Activated T-helper 1 cell treated with anti-CD3 and anti-CD28 coated beads, Interleukin-2, amount 50 U/mL, for 16 hours (primary cell): ENCODE measurements at places on chromosomes 5 and 9.

- DNase-seq: no peak
Measured at GRCh38 chr5:154218786-154219185, 28.3 kb downstream of the GALNT10 start.

DNA sequence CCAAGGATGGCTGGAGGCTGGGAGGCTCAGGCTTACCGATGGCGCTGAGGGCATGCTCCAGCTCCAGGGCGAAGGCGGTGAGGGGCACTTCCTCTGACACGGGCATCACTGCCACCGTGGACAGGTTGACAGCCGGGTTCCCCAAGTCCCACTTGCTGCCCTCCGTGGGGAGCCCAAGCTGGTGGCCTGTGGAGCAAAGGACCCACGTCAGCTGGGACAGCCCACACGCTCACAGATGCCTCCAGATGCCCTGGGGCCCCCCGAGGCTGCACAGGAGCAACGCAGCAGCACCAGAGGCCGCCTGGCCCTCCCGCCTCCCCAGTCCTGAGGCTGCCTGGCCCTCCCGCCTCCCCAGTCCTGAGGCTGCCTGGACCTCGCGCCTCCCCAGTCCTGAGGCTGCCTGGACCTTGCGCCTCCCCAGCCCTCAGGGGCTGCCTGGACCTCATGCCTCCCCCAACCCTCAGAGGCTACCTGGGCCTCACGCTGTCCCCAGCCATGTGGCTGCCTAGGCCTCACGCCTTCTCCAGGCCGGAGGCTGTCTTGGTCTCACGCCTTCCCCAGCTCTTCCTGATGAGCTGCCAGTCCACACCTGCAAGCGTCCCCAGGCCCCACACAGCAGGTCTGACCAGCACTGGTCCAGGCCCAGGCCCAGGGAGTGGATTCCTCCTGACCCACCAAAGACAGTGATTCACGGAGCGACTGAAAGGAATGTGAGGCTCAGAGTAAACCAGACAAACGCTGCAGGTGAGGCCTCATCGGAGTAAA is 25.6 kb upstream of the NSMF start:
- no peak for DNase-seq

DNA sequence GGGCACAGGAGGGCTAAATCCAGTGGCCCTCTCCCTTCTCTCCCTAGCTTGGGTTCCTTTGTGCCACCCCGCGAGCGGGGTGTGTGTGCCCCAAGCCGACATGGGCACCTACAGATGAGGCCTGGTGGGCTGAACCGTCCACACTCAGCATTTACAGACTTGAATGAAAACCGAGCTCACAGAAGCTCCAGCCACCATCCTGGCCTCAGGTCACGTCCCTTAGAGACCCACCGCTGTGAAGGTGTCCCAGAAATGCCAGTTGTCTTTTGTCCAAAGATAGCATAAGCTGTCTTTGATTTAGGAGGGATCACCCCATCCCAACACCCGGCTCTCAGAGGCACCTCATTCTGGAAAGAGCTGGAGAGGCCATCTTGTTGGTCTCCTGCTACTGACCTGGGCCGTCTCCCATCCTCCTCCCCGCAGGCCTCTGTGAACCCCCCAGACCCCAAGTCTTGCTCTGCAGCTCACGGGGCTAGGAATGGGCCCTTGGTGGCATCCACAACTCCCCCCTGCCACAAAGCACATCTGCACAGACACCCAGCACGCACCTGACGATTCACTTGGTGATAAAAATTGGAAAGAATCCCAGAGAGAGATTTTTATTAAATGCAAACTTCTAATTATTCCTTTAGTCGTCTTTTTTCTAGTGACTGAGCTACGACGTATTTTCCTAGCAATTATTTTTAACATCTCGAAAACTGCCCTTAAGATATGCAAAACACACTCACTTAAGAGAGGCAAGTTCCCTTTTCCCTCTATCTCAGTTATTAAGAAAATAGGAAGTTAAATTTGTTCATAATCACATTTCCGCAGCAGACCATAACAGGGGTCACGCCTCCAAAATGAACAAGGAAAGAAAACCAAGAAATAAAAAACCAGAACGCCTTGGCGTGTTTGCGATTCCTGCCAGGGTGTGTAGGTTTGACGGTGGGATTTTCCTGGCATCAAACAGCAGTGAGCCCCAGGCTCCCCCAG is 80.5 kb upstream of the LMX1B start:
- no peak for DNase-seq

DNA sequence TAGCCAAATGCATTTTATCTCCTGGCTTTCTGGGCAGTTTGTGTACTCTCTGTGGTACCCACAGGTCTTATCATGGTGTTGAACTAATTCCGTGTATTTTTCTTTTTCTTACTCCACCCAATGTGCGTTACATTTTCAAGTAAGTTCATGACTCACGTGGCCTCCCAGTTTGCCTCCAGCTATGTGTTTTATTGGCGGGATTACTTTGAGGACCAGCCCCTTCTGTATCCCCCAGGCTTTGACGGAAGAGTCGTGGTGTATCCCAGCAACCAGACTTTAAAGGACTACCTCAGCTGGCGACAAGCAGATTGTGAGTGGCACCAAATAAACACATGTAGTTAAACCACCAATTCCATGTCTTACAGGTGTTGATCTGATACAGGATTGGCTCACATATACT is 3.2 kb downstream of the THG1L start:
- DNase-seq: no peak

DNA sequence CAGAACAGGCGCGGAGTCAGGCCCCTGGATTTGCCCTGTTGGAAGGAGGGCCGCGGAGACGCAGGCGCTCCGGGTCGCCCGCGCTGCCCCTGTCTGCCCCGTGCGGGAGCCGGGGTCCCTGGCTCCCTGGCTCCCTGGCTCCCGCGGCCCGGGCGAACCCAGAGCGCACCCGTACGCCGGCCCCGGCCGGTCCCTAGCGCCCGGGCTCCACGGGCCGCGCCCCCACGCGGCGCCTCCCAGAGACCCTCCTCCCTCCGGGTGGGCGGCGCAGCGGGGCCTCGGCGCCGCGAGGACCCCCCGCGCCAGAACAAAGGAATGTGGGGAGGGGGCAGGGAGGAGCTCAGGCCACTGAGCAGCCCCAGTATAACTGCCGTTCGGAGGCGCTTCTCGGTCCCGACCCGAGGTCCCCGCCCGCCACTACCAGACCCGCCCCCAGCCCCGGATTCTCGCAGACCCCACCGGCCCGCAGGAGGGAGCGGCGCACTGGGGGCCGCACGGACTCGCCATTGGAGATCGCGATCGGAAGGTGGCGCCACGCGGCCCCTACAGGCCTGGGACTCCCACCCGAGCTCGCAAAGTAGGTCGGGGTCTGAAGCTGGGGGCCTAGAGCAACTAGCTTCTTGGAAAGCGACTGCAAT is 2.4 kb downstream of the NFIL3 start:
- no peak for DNase-seq

- DNase-seq: no peak
Measured at GRCh38 chr9:2390028-2390427, 231.6 kb upstream of the VLDLR start.

DNA sequence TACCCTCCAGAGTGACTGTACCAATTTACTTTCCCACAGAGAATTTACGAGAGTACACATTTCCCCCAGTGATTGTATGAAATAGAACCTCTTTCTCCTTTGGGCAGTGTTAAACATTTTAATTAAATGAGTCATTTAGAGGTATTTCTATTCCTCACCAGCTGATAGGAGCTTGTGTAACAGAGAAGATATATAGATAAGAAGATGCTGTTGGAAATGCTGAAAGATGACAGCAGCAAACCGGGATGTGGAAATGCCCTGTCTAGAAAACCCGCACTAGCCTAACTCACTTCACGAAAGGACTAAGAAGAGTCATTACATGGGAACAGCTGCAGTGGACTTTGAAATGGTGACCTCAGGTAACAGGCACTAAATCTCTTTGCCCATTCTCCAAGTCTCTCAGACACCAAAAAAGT is 68.3 kb downstream of the LPAR1 start:
- no peak for DNase-seq

DNA sequence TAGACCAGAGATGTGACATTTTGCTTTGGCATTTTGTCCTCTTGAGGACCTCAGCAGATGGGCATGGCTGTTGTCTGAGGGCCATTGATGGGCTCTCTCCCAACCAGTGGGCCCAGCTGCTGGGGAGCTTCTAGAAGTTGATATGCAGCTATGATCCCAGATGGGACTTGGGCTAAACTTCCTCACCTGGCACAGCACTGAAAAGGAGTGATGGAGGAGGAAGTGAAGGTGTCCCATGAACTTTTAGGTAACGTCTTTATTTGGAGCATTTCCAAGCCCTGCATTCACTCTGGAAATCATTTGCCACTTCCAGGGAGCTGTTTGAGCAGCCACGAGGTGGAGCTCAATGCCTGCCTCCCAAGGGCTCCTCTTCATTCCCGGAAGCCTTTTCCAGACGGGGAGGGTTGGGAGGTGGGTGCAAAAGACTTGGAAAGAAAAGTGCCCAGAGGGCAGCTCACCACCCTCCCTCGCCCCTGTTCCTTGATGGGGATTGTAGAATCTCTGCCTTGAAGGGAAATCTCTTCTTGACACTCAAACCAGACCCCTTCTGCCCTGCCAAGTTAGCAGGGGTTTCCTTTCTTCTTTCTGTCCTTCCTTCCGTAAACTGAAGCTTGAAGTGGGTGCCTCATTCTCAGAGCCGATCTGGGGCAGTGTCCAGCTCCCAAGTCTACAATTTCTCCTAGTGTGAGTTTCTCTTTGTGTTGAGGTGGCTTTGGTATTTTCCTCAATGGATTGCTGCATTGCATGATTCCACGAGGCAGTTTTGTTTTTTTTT is 18.1 kb upstream of the NEUROG1 start:
- no peak for DNase-seq

- DNase-seq: no peak
Measured at GRCh38 chr9:12972608-12973589, 198.1 kb downstream of the LURAP1L start.

DNA sequence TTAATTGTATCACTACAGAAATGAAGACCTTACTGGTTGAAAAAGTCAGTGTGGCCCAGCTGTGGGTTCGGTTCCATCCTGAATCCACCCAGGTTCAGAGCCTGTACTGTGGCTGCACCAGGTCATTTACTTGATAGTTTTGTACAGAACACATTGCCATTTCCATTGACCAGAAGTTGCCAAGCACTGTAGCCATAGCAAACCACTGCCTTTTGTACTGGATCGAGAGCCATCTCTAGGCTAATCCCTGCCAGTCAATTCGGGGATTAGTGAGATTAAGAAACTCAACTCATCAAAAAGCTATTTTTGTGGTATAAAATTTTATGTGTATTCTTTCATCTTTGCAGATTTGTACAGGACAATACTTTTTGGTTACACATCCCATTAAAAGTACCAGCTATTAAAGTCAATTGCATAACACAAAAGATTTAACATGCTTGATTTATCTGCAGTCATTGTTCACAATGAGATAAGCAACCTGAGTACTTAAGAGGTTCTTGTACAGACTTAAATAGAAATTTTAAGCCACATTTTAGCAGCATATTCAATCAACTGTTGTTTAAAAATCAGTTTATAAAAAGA is 108.5 kb upstream of the OTULINL start:
- no peak for DNase-seq

- no peak for DNase-seq
Measured at GRCh38 chr5:124421584-124421983, 324.9 kb downstream of the ZNF608 start.

GRCh38 chr9:126516561-126516935 is 97.2 kb upstream of the LMX1B start:
- DNase-seq: no peak

- no peak for DNase-seq
Measured at GRCh38 chr5:93189707-93190120, 391.3 kb downstream of the NR2F1-AS1 start.

DNA sequence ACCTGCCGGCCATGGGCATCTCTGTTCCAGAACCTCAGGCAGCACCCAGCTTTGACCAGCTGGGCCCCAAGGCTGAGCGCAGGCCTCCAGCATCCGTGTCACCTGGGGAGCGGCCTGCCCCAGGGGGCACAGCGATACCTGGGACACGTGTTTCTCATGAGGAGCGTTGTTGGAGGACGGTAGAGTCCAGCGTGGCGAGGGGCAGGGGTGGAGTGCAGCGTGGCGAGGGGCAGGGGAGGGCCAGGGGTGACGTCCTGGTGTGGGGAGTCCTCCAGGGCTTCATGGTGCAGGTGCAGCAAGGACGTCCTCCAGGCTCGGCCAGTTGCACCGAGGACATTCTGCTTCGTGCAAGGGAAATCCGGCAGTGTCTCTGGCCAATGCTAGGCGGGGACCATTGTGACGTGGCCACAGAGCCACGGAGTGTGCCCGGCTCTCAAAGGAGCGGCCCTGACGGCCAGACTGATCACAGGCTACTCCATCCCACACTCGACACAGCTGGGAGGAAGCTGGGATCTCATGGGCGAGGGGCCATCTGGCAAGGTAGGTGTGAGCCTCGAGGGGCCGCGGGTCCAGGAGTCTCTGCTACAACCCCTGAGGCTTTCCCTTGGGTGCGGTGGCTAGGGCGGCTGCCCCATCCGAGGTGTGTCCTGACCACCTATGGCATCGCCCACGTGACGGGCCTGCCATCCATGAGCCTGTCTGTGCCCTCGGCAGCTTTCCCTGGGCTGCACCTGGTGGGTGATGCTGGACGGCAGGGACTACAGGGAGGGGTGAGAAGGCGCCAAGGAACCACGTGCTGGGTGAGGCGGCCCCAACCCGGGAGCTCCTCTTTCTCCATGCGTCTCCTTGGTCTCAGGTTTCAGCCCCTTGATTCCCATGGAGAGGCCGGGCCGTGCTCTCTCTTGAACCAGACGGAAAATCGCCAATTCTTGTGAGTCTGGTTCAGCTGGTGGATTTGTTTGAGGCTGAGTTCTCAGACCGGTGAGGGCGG is 33.8 kb downstream of the SLC9A3 start:
- no peak for DNase-seq

DNA sequence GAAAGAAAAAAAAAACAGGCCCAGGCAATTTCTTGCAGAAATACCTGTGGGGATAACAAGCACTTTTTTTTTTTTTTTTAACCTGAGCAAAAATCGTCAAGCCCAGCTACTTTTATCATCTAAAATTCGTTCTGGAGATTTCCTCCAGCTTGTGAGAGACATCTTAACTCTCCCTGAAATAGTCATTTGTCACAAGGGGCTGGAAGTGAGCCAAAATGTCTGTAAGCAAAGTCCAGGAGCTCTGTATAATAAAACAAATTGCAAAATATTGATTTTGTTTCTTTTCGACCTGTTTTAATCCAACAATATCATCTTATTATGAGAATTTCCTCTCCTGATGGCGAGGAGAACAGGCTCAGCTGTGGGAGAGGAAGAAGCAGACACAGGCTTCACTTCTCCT is 168.4 kb downstream of the TTLL11 start:
- DNase-seq: no peak

GRCh38 chr5:148820461-148821395 is 5.7 kb upstream of the ADRB2 start:
- DNase-seq: no peak

- DNase-seq: no peak
Measured at GRCh38 chr5:165459232-165459631, 1953.8 kb downstream of the MAT2B start.

GRCh38 chr9:127452691-127453090 is 1.4 kb downstream of the LRSAM1 start:
- DNase-seq: no peak

DNA sequence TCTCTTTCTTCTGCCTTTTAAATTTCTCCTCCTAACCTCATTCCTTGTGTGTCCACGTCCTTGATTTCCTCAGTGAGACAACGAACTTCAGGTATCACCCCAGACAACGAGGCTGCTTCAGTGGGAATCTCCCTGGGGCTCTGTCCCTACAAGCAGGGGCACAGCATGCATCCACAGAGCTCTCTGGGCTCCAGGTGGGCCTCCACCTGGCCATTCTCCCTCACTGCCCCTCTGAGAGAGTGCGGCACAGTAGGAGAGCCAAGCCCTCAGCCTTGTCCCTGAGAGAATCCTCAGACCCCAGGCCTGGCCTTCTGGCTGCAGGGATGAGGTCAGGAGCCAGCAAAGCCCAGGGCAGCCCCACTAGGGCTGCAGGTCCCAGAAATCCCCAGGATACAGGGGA is 105.3 kb downstream of the LHFPL2 start:
- no peak for DNase-seq
